ENCODE measurements at places on chromosomes 5 and 9. TPM values are rescaled to one million over a fixed set of nuclear protein-coding genes. Genes with fewer than 3 reads are reported as not detected.

CNOT6 gene
- 19.5 TPM for total RNA-seq

CDKN2B-AS1 gene
- not detected for total RNA-seq

FGFR4 gene
- 1.6 TPM for total RNA-seq

IL9 gene
- total RNA-seq: not detected

DNA sequence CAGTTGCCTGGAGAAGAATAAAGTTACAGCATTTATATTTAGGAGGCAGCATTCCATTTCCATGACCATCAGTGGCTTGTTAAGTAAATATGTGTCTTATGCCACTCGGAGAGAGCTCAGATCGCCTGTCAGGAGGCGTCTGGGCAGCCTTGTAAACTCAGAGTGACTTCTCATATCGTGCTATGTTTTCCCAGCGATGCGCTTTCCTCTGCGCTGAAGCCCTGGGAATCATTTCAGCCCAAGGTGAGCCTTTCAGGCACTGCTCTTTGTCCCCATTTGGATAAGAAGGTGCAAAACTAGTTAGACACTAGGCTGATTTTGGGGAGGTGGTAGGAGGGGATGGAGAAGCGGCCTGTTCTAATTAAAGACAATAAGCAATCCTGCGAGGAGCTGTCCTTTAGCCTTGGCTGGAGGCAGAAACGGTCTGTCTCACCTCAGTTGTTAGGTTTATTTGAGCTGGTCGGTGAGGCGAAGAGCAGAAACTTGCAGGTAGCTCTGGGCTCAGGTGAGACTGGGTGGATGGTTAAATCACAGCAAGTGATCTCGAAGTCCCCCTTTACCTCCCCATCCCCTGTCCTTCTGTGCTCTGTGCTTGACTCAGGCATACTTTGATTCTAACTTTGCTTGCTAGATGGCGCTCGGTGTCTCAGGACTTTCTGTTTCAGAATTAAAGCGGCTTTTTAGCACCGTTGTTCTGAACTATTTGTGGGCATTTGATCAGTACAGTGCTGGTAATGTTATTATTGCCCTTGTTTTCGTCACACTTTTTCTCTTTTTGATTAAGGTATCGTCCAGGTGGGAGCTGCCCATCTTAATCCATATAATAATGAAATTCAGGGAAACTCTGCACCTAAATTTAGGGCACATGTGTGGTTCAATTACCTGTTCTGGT lies 24.6 kb downstream of the NR2F1 start:
- DNase-seq: no peak

GRCh38 chr5:134145779-134146581 lies 30.8 kb downstream of the SKP1 start:
- no peak for DNase-seq

GRCh38 chr5:65482296-65482735 lies 596 bp upstream of the ADAMTS6 start:
- DNase-seq: no peak

DNA sequence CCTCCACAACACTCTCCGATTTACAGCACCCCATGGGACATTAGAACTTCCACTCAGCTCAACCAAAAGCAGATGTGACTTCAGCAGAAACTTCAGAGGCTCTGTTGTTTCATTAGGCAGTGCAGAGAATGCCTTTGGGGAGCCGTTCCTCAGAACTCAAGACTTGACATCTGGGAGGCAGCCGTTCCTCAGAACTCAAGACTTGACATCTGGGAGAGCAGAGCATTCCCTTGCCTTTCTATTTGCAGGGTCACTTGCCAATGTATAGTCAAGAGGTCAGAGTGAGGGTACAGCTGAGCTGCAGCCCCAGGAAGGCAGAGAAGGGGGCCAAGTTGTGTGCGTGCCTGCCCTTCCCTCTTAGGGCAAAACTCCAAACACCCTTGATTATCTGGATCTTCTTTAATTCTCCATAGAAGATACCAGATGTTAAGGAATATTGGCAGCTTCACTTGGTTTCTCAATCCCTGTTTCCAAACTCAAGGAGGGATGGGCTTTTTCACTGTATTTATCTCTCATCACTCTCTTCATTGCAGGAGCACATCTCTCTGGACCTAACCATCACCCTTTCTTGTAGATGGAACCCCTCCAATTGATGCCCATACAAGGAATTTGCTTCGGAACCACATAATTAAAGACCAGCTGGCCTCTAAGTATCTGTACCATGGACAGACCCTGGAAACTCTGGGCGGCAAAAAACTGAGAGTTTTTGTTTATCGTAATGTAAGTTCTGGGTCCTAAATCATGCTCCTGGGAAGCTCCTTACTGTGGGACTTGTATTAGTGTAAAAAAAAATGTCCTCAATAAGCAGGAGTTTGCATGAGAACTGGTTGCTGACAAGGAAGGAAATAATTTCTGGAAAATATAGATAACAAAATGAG lies 25.6 kb downstream of the TGFBI start:
- no peak for DNase-seq

DNA sequence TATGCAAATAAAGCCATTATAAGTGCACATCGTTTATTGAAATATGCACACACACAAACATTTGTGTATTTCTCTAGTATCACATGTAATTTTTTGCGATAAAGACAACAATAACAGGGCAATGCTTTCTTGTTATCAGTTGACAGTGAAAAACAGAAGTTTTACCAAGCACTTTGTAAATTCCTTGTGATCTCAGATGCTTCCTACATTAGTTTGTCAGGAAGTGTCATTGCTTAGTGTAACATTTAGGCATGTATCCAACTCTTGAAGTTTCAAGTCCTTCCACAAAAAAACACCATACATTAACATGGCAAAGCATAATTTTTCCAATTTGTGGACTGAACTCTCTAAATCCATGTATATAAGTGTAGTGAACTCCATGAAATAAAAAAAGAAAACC lies 46.4 kb downstream of the MOCS2 start:
- no peak for DNase-seq

All from thoracic aorta (tissue), 2 donors.